ENCODE measurements at places on chromosomes 11 and 22.

GRCh38 chr11:79697905-79698304, 257.1 kb upstream of the TENM4 start:
- no peak for DNase-seq

DNA sequence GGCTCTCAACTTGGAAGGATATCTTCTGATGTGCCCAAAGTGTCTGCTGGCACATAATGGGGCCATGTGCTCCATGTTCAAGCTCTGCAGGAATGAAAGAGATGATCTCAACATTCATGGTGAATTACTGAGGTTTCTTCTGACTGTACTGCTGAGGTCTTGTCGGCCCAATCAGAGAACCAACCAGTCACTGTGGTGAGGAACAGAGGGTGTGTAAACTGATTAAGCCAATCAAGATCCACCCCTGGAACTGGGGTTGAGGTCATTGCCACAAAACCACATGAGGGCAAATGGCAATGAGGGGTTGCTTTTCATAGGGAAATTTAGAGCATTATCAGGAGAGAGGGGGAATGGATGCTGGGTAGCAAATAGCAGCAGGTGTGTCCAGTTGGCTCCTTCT, 152.3 kb upstream of the RAG2 start:
- DNase-seq, result no peak

- no peak for DNase-seq
Observed at GRCh38 chr11:131909426-131910177, 539.2 kb downstream of the NTM start.

DNA sequence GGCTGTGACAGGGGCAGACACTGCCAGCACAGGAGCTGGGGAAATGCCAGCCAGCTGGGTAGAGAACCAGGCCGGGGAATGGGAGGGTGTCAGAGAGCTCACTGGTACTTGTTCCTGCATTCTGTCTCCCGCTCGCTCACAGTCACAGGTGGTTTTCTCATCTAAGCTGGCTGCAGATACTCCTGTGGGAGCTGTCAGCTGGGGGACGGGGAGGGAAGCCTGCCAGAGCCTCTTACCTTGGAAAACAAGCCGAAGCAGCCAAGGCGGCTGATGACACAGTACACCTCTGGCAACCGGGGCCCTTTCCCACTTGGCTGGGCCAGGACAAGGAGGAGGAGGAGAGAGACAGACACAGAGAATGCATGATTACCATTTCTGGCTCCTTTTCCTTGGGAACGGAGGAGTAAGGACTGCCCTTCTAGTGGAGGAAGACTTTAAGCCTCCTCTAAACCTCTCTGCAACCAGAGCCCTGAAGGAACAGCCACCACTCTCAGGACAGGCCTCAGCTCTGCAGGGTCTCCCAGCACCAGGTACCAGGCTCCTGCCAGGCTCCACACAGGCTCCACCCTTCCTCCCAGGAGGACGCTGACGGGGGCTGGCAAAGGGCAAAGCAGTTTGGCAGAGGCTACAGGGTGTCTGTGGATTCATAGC, 25.1 kb downstream of the RPL27A start:
- no peak for DNase-seq
